Stimulated activated CD8-positive, alpha-beta memory T cell treated with anti-CD3 and anti-CD28 coated beads, Interleukin-7, amount 100 ng/mL, for 1 hour (primary cell): ENCODE measurements at places on chromosomes 3 and 15.

GRCh38 chr3:123449997-123450604 lies 1.2 kb upstream of the ADCY5 start:
- DNase-seq = no peak

DNA sequence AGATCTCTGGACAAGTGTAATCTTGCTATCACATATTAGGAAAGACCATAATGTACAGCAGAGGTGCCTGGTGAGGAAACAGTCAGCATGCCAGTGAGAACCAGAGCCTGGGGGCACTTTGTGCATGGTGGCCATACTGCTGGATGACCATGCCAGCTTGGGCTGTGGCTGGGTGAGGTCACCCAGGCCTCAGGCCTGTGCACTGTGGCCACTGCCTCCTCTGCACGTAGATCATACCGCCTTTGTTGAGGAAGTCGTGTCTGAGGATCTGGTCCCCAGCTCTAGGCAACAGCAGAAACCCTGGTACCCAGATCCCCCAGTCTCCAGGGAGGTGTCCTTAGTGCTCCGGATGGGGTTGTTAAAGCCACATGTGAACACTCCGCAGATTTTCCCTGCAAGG lies 38.9 kb downstream of the ZNF710 start:
- DNase-seq = no peak

- DNase-seq = no peak
Observed at GRCh38 chr3:99472385-99472784, 166.0 kb upstream of the COL8A1 start.

- DNase-seq = no peak
Observed at GRCh38 chr3:185402561-185402960, 39.6 kb downstream of the MAP3K13 start.

DNA sequence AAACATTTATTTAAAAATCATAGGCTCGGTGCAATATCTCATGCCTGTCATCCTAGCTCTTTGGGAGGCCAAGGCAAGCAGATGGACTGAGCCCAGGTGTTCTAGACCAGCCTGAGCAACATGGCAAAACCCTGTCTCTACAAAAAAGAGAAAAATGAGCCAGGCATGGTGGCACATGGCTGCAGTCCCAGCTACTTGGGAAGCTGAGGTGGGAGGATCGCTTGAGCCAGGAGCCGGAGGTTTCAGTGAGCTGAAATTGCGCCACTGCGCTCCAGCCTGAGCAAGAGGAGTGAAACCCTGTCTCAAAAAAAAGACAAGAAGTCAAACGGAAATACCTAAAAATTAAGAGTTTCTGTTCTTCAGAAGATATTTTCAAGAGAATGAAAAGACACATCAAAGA lies 122.3 kb downstream of the RSL24D1 start:
- no peak for DNase-seq

DNA sequence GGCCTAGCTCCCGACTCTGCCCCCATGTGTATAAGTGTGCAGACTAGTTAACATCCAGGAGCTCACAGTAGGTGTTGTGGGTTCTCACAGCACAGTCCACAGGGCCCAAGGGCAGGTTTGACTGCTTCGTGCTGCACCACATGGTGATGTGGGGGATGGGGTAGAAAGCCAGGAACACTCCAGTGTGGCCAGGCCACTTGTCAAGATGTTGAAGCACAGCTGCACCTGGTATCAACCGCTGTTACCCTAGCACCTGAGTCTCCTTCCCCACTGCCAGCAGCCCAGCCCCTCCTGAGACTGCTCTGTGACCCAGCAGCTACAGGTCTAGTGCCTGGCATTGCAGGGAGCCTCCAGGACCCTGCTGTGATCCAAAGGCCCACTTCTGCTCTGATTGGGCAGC lies 53.4 kb downstream of the CHDH start:
- DNase-seq = no peak

GRCh38 chr3:195284842-195285241 lies 13.9 kb upstream of the XXYLT1 start:
- DNase-seq = no peak

DNA sequence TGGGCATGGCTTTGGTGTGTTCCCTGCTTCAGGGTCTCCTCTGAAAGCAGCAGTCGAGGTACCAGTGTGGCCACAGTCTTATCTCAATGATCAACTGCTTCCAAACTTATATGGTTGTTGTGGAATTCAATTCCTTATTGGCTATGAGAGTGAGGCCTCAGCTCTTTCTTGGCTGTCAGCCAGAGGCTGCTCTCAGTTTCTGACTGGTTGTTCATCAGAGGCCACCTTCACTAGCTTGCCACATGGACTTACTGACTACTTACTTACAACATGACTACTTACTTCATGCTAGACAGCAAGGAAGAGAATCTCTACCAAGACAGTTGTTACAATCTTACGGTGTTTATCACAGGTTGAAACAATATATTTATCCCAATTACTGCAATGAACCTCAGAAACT lies 789.2 kb downstream of the DIPK2A start:
- DNase-seq = no peak

DNA sequence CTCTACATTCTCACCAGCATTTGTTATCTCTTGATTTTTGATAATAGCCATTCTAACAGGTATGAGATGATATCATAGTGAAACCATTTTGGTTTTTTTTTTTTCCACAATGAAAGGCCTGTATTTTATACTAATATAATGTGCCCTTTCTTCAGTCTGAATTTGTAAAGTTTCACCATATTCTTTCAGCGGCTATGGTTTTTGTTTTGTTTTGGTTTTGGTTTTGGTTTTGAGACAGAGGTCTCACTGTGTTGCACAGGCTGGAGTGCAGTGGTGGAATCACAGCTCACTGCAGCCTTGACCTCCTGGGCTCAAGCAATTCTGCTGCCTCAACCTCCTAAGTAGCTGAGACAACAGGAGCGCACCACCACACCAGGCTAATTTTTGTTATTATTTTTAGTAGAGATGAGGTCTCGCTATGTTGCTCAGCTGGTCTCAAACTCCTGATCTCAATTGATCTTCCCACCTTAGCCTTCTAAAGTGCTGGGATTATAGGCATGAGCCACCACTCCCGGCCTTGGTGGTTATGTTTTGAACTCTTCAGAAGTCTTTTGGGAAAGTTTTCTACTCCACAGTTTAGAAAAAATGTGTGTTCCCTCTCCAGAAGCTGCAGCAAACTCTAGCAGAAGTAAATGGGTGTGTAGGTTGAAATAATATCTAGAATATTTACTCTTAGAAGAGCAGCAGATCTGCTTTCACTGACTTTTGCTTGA lies 110.2 kb upstream of the UMPS start:
- no peak for DNase-seq

DNA sequence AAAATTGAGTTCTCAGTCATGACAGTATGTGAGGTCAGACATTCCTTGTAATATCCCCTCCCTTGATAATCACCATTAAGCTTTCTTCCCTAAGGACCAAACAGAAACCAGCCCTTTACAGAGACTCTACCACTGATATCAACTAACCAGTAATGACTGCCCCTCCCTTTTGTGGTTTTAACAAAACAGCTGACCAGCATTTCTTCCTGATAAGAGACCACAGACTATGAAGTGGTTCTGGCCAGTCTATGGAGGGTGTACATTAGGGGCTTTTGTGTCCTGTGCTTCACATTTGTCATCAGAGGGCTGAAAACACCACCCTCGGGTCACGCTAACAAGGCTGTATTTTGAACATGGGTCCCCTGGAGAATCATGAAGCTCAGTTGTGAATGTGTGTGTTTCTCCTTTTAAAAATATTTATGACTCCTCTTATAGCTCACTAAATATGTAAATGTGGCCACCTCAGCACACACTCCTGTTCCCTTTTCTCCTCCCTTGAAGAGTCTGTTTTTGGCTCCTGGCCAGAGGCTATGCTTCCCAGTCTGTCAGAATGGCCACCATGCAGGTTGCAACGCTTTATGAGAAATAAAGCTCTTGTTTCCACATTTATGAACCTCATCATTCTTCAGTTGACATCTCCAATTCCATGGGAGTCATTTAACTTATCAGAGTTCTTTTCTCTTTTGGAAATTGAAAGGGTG lies 239.3 kb downstream of the CPNE4 start:
- DNase-seq = no peak

DNA sequence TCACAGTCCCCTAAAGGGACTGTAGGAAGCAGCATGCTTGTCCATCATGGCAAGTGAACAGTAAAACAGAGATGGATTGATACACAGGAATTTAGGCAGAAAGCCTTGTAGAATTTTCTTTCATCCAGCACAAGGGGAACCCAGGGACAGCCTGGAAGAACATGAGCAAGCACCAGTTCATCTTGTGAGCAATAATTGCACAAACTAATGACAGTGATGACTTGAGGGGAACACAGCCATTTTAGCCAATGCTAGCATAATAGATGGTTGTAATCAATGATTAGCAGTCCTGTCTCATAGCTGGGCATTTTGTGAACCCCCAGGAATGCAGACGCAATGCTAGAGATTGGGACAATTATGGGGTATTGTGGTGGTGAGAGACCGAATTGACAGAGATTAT lies 6.7 kb downstream of the CD200 start:
- DNase-seq = no peak

- no peak for DNase-seq
Observed at GRCh38 chr15:30990446-30991254, 778 bp downstream of the MTMR10 start.

GRCh38 chr15:80384432-80384831 lies 19.8 kb upstream of the ARNT2 start:
- no peak for DNase-seq

GRCh38 chr3:23489300-23490158 lies 286.4 kb downstream of the UBE2E2 start:
- no peak for DNase-seq

DNA sequence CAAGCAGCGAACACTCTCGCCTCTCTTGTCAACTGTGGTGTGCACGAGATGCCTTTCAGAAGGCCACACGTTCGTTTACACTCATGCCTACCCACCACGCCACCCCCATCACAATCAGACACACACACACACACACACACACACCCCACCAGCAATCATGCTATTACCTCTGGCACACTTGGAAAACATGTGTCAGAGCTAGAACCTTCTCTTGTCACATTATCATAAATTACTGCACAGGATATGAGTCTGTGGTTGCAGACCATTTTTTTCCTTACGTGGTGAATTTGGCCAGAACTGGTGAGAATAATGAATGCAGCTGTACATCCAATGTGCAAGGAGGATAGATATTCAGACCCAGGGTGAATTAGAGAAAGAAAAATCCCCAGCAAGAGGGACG lies 52.4 kb downstream of the TRIM69 start:
- no peak for DNase-seq

DNA sequence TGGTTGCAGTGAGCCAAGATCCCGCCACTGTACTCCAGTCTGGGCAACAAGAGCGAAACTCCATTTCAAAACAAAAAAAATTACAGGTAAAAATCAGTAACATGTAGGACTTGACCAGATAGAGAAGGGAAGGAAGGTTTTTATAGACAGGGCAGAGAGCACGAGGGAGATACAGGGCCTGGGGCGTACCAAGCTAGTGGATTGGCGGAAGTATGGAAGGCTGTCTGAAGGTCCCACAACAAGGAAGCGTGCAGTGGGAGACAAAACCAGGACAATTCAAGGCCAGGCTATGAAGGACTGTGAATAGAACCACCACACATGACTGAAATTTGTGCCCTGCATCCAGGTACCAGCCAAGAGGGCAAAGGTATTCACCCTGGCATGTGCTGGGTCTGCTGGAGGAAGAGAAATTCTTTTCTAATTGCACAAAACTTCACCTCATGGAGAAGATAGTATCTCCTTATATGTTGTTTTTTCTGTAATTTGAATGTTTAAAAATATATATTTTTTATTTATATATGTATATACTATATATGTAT lies 33.0 kb upstream of the BCL2A1 start:
- no peak for DNase-seq

GRCh38 chr3:46303240-46303639 lies 50.7 kb upstream of the CCR2 start:
- no peak for DNase-seq

- no peak for DNase-seq
Observed at GRCh38 chr3:101803173-101803782, 24.3 kb downstream of the NXPE3 start.

- DNase-seq = no peak
Observed at GRCh38 chr15:73881579-73882320, 8.4 kb downstream of the TBC1D21 start.

DNA sequence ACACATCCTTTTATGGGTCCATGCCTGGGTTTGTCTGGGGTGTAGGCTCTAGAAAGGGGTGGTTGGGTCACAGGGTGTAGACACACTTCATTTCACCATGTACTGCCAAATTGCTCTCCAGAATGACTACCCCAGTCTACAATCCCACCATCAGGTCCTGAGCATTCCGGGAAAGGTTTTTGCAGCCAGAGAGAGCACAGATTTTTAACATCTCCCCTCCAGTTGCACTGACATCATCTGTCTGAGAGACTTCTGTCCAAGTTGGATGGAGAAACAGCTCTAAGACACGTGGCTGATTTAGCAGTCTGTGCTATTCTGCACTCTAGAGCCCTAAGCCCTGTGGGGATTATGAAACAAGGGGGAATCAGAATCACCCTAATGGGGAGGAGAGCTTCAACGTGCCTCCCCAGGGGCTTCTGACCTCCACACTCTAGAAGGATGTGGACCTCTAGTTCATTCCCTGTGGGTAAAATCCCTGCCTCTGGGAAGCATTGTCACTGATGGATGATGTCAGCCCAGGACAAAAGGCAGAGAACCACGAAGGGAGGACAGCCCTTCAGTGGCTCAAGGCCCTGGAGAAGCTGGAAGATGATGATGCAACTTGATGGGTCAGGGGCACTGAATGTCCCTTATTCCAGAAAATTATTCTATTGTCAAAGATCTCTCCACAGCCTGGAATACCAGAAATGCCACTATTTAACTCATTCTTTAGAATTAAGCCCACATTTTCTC lies 71.5 kb downstream of the CD200R1L start:
- DNase-seq = no peak

DNA sequence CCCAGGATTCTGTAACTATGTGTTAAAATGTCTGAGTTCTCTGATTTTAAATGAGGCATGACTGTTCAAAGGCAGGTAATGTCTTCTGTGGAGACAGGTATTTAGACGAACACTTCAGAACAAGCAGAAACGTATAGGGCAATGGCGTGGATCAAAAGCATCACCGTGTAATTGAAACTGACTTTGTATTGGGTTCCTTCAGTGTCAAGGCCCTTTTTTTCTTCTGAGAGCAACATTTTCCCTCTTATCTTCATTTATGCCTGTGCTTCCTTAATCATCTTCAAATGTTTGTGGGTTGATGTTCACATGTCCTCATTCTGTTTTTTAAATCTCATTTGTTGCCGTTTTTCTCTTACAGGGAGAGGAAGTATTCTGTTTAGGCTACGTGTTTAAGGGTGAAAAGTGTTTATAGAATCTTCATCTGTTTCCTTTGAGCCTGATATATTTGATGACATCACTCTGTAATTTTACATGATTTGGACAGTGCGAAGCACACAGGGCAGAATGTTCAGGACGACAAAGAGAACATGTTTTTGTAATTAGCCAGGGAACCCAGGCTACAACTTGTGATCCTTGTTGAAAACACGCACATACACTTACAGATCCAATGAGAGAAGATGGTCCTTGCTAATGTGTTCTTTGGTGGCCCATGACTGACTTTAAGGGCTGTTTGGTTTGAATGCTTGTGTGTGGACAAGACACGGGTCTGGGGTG lies 196.0 kb downstream of the LRTM1 start:
- no peak for DNase-seq

DNA sequence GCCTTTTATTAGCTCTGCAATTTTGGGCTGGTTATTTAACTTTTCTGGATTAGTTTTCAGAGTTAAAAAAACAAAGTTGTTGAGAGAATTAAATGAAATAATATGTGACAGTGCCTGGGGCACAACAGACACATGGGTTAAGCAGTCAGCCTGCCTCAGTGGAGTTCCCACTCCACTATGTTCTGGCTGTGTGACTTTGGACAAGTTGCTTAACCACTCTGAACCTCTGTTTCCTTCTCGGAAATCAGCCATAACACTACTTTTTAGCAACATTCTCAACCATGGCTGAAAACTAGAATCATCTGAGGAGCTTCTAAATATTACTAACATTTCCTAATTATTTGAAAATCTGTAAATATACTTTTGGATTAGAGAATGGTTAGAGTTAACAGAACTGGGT lies 56.5 kb upstream of the SLC6A11 start:
- no peak for DNase-seq
